ENCODE measurements at places on chromosomes 7 and 10.

GRCh38 chr7:76069238-76069638, 21.3 kb downstream of the MDH2 start:
- peak; percentile 81 for DNase-seq

- no peak for DNase-seq
These were observed 215.8 kb upstream of the PFKP start for GRCh38 chr10:2851566-2851965.

DNA sequence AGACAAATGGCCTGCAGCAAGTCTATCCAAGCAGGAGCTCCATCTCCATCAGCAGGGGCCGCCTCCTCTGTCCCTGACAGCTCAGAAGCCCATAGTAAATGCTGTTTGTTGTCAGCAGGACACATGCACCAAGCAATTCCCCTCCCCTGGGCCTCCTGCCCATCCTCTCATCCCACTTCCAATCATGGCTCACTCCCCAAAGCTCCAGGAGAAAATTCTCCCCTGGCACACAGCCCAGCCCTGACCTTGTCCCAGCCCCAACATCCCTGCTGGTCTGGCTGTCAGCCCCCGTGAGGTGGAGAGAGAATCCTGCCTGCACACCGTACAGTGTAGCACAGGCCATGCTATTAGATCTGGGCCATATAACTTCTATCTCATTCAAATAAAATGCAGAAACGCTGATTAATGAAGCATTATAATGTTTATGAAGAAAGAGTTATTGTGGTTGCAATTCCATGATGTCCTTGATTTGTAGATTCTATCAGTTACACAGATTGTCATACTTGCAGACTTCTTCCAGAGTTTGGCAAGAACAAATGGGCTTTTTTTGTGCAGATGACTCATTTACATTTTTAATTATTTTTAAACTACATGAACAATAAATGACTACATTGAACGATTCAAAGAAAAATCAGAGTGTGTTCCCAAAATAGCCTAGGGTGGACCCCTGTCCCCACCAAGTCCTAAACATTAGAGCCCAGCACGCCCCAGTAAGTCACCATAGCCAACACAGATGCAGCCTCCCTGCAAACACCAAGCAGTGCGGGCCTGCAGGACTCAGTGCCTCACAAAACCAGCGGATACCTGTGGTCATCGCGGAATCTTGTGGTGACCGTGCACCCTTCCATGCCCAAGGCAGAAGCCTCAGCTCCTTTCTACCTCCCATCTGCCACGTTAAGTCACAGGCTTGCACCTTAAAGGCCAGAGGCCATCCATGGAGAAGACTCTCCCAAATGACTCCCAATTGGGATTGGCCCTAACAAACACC, 70.1 kb downstream of the COBL start:
- no peak for DNase-seq

GRCh38 chr10:12019283-12019971, 23.2 kb downstream of the UPF2 start:
- DNase-seq: no peak

DNA sequence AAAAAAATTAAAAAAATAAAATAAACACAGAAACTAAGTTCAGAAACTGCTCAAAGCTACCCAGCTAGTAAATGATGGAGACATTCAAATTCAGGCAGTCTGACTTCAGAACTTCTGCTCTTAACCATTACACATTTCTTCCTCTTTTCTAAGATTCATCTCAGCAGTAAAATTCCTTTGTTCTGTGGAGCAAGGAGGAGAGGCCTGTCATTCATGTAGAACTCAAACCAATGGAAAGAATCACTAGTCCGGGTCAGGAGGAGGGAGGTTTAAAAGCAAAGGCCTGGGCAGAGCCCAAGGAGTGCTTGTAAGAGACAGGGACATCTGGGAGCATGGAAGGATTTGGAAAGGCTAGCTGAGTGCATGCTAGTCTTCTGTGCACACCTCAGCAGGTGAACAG, 37.9 kb upstream of the DNAJB12 start:
- DNase-seq: no peak

- DNase-seq: no peak
These were observed 78.3 kb upstream of the NOBOX start for GRCh38 chr7:144481833-144482232.

- DNase-seq: peak; percentile 93
These were observed at the start of gene EBF3 for GRCh38 chr10:129963641-129964501. Gene EBF3 (minus strand): TSS chr10:129964274. CDS start chr10:129963768, 506 bp downstream.

DNA sequence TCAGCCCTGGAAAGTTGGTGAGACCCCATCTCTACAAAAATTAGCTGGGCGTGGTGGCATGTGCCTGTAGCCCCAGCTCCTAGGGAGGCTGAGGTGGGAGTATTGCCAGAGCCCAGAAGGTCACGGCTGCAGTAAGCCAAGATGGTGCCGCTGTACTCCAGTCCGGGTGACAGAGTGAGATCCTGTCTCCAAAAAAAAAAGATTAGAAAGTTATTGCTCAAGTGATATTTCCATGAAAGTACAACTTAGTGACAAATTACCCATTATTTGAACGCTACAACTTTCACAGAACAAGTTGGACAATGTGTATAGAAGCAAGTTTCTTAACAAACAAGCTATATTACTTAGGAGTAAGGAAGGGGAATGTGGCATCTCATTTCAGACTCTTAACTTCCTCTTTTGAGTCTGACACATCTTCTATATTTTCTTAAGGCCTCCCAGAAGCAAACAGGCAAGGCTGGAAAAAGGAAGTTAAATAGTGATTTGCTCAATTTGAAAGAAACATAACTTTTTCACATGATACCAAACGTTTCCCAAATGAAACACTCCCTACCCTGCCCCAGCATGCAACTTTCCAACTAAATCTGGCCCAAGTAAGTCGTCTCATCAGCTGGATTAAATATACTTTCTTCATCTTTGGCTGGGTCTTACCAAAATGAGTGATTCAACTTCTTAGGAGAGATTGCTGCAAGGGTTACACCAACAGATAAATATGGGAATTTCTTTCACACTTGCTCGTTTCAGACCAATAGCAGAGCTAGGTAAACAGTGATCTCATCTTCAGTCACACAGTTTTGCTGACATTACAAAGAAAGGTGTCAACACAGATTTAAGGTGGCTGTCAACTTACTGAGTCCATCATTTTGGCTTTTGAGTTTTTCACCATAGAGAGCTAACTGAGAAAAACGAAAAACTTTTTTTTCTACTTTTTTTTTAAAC, 66.3 kb upstream of the KLF6 start:
- DNase-seq: peak; percentile 80

- DNase-seq: no peak
These were observed at the start of gene IL2RA for GRCh38 chr10:6062101-6062771. Gene IL2RA (minus strand): TSS chr10:6062367. CDS start chr10:6062151, 216 bp downstream.

GRCh38 chr7:47327346-47327697, 254.6 kb downstream of the TNS3 start:
- DNase-seq: no peak

DNA sequence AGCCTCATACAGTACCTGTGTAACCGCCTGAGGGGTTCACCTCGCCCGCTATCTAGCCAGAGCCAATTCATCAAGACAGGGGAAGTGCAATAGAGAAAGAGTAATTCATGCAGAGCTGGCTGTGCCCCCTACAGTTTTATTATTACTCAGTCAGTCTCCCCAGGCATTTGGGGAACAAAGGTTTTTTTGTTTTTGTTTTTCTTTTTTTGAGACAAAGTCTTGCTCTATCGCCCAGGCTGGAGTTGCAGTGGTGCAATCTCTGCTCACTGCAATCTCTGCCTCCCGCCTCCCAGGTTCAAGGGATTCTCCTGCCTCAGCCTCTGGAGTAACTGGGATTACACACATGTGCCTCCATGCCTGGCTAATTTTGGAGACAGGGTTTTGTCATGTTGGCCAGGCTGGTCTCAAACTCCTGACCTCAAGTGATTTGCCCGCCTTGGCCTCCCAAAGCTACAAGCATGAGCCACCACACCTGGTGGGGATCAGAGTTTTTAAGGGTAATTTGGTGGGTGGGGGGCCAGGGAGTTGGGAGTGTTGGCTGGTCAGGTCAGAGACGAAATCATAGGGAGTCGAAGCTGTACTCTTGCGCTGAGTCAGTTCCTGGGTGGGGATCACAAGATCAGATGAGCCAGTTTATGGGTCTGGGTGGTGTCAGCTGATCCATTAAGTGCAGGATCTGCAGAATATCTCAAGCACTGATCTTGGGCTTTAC, 116.5 kb downstream of the MARCHF5 start:
- peak; percentile 53 for DNase-seq

- no peak for DNase-seq
These were observed 90.7 kb downstream of the APBB1IP start for GRCh38 chr10:26528715-26529393.
